ENCODE measurements at places on chromosomes 2 and 18.

- no peak for DNase-seq
Measured at GRCh38 chr2:26560892-26561291, 80.3 kb downstream of the CIB4 start.

- DNase-seq = no peak
Measured at GRCh38 chr2:176139661-176140512, 10.4 kb downstream of the HOXD8 start.

GRCh38 chr18:48693625-48694262 lies 154.9 kb downstream of the CTIF start:
- DNase-seq = no peak

GRCh38 chr2:20135631-20136050 lies 84.2 kb upstream of the LAPTM4A start:
- DNase-seq = peak; percentile 4

DNA sequence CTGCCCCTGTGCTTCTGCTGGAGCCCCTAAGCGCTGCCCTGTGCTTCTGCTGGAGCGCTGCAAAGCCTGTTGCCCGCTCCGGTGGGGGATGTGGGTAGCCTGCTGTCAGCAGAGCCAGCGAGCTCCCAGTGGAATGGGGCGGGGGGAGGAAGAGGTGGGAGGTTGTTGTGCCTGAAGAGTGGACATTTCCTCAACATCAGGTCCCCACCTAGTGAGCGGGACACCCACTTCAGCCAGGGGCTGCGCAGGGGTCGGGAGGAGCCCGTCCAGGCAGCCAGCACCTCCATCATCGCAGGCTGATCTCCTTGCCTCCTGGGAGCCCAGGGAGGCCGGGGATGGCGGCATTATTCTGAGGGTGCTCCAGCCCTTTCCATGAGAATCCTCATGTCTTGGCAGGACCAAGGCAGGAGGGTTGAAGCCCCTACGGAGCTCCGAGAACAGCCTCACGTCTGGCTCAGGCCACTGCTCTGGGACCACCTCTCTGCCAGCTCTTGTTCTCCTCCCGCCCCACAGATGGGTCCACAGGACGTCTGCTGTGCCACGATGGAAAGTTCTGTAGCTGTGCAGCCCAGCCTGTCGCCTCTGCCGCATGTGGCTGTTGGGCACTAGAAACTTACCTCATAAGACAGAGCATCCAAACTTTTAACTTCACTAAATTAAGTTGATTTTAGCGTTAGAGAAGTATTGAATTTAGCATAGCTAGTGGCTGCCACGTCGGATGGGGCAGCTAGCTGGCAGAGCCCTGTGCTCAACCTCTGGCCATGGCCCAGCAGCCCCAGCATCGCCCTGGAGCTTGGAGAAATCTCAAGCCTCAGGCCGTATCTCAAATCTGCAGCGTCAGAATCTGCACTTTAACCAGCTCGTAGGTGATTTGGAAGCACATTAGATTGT lies 1.9 kb upstream of the ALLC start:
- DNase-seq = no peak

DNA sequence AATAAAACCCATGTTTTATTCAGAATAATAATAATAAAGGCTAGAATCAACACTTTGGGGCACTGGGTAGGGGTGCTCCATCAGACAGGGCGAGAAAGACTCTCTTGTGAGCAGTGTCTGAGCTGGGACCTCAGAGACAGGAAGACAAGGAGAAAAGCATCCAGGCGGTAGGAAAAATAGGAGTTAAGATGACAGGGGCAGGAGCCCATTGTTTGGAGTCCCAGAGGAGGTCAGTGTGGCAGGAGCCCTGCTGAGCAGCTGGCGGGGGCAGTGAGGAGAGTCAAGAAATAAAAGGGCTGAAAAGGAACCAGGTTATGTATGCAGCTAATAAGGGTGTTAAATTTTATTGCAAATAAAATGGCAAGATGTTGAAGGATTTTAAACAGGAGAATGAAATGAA lies 457.4 kb downstream of the FBXO15 start:
- DNase-seq = no peak

GRCh38 chr18:5173646-5174045 lies 23.4 kb downstream of the AKAIN1 start:
- DNase-seq = no peak

DNA sequence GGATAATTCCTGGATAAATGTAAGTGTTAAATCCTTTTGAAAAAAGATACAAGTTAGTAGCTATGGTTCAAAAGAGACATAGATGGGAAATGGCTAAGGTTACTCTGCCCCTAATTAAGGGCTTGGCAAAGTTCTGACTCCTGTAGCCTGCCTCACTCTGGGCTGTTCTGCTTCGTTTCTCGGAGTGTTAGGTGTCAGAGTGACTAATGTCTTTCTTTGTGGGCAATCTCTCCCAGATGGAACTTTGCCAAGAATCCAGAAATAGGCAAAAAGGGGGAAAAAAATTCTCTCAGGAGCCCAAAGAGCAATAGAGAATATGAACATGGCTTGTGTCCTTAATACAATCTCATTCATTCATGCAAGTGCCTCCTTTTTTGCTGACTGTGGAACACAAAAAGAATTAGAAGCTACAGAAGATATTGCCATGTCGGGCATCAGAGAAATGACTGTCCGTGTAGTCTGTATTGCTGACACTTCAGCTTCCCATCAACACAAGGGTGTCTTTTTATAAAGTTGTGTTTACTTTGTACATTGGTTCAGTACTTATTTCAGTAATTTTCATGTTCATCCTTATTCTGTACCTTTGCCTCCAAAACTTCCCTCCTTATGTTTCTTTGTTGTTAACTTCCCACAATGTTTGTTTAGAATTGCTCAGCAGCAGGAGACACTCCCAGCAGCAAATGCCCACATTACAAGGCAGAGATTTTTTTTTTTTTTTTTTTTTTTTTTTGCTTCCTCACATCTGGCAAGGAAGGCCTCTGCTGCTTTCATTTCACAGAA lies 134.0 kb downstream of the FTCDNL1 start:
- no peak for DNase-seq

DNA sequence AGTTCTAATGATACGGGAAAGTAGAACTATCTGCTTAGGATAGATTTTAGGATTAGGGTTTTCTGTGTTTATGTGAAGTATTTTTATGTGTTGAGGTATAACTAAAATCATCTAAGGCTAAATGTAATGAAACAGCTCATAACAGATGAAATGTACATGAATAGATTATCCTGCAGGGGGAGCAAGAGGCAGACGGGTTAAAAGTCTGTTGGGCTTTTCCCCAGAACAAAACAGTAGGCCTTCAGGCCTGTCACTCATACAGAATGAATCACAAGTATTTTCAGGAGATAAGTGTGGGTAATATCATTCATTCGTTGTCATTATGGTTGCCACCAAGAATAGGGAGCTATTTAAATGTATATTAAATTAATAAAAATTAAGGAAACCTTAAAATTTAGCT lies 107.9 kb upstream of the IL1R2 start:
- DNase-seq = no peak

GRCh38 chr2:4486971-4487370 lies 783.6 kb downstream of the DCDC2C start:
- no peak for DNase-seq

DNA sequence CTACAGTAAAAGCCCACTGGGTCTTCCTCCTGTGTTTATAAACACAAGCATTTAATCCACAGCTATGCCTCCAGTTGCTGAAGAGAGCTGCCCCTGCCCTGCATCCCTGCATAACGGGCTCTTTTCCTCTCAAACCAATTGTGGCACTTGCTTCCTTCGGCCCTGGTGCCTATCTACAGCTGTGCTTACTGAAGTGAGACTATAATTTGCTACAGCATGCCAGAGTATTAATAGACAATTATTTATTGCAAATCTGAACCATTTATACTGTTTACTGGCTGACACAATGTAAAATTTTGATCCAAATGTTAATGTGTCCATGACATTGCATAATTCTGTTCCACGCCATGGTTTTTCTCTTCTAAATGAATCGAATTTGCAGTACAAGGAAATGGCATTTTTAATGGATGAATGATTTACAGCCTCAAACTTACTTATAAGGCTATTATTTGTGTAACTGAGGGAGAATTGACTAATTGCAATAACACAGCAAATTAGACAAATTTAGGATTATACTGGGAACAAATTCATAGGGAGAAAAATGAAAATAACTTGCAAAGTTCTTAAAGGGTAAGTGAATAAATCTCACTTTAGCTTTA lies 457.0 kb upstream of the HNRNPA3 start:
- DNase-seq = no peak

DNA sequence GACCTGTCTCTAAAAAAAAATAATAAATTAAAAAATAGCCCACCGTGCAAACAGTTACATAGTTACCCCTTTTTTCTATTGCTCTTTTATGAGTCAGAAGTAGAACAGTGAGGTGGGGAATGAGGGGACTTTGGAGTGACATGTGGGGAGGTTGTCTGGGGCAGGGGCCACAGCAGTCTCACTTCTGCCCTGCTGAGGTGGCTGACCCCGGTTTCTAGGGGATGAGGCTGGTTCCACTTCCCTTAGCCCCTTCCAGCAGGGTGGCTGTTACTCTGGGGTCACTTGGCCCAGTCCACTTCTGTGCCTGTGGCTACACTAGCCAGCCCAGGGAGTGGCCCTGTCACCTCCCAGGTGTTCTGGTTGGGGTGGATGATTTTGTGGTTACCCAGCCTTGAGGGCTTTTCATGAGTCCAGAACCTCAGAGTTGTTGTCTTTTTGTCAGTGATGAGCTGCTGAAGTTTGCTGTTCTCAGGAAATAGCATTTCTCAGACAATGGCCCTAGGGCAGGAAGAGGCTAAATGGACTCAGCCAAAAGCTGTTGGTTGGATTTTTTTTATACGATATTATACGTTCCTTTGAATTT lies 28.0 kb upstream of the SCLY start:
- no peak for DNase-seq
